ENCODE measurements at places on chromosomes 2 and 18. TPM values are rescaled to one million over a fixed set of nuclear protein-coding genes. Genes with fewer than 3 reads are reported as not detected.

CBLN2 gene
- not detected for total RNA-seq

CCDC74B gene
- 11.7 TPM for total RNA-seq

TLX2 gene
- not detected for total RNA-seq

LINC00305 gene
- not detected for total RNA-seq

NOTO gene
- total RNA-seq = not detected

REG3A gene
- not detected for total RNA-seq

IL1F10 gene
- not detected for total RNA-seq

CLEC4F gene
- total RNA-seq = 0.31 TPM

TNFRSF11A gene
- total RNA-seq = 4.3 TPM

DNA sequence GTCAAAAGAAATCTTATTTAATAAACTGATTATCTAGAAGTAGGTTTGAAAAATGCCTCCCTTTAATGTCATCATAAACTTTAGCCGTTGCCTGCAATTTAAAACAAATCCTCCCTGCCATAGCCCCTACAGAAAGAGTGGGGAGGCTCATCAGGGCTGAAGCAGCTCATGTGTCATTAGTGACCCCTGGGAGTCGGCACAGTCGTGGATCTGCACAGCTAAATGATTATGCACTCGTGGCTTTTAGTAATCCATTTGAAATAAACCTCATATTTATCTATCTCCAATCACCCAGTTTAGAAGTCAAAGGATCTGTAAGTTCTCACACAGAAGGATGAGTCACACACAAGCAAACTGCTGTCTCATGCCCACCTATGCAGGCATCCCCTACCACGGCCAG, 277.3 kb downstream of the SS18 start:
- no peaks in the 10 kb centered on the region for H3K4me1 ChIP-seq
- H3K4me3 ChIP-seq = no peak overlapping the region
- peaks cover 3% of the 10 kb centered on the region for H3K27me3 ChIP-seq

GRCh38 chr18:74897971-74898657, 300.4 kb downstream of the ZNF407 start:
- H3K27me3 ChIP-seq = no peaks in the 10 kb centered on the region
- no peak overlapping the region for H3K27ac ChIP-seq
- no peaks in the 10 kb centered on the region for H3K36me3 ChIP-seq
- H3K4me1 ChIP-seq = peaks cover 2% of the 10 kb centered on the region
- DNase-seq = peak; percentile 23

DNA sequence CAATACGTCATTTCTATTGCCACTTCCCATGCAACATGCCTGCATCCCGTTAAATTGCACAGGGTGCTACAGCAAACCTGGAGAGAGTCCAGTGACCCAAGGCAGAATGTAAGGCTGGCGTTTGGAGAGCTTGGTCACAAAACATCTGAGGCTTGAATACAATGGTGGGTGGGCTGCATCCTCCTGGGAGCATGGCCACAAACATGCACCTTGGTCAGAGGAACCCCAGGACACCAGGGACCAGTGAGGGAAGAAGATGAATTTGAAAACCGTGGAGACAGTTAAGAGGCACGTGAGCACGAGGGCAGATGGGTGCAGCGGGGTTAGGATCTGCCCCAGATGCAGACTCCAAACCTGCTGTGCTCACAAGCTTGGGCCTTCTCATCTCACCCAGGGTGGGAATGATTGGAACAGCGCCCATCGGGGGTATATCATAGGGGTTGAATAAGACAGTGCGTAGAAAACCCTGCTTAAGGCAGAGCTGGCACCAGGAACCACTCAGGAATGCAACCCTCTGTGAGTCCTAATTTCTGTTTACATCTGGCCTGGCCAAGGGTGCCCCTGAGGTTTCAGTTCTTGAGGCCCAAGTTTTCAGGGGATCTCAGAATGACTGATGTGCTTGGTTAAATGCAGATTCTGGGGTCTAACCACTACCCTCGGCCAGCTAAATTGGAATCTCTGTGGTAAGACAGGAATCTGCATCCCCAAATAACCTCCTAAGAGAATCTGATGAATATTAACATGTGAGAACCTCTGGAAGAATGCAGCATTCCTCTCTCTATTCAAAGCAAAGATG, 97.2 kb downstream of the ARL4C start:
- no peaks in the 10 kb centered on the region for H3K4me1 ChIP-seq
- no peak for DNase-seq
- H3K4me3 ChIP-seq = no peak overlapping the region
- H3K27ac ChIP-seq = no peak overlapping the region
- H3K36me3 ChIP-seq = no peaks in the 10 kb centered on the region

- H3K4me3 ChIP-seq = no peak overlapping the region
- DNase-seq = peak; percentile 58
- H3K4me1 ChIP-seq = peaks cover 9% of the 10 kb centered on the region
- no peaks in the 10 kb centered on the region for H3K36me3 ChIP-seq
- H3K27me3 ChIP-seq = no peaks in the 10 kb centered on the region
Observed at GRCh38 chr2:205848601-205849000, 166.3 kb downstream of the NRP2 start.

DNA sequence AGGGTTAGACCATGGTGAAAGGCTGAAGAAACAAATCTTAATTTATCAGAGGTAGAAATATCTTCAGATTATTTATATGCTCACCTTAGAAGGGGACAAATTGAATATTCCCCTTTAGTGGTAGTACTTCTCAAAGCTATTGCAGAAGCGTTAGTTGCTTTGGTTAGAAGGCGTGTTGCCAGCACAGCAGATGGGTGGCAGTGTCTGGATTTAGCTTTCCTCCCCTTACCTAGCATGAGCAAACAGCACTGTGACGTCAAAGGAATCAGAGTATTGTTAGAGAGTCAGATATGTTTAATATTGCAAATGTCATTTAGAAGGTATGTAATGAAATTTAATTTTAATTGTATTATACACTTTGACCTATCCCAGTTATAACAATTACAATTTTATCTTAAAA, 27.2 kb upstream of the GALR1 start:
- no peaks in the 10 kb centered on the region for H3K36me3 ChIP-seq
- DNase-seq = no peak
- no peak overlapping the region for H3K27ac ChIP-seq

- H3K27ac ChIP-seq = no peak overlapping the region
- H3K4me3 ChIP-seq = no peak overlapping the region
- H3K4me1 ChIP-seq = no peaks in the 10 kb centered on the region
- H3K36me3 ChIP-seq = peaks cover 5% of the 10 kb centered on the region
- no peak for DNase-seq
- H3K27me3 ChIP-seq = no peaks in the 10 kb centered on the region
Observed at GRCh38 chr2:143489145-143489544, 359.9 kb downstream of the ARHGAP15 start.

DNA sequence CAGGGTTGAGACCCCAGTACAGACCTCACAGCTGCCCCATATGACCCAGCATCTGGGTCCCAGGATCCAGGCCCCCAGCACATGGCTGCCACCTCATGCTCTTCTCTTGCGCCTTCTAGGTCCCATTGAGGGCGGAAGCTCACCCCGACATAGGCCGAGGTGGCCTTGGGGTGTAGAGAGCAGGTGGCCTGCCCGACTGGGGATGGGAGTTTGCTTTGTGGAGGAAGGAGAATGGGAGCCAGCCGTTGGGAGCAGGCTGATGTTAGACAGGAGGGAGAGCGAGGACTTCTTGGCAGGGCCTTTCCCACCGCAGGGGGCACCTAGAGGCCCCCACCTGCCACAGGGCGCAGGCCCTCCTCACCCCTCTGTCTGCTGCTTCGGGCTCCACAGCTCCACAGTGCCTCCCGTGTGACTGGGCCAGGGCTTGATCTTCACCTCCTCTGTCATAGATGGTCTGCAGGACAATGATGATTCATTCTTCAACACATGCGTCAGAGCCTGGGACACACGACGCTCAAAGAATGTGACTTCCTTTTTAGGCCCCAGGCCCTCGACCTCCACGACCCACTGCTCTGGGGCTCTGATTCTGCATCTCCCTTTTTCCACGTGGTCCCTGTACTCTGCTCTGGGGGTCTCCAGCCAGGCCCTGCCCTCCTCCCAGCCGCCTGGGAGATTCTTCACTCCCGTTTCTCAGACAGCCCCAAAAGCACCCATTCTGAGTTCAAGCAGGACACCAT, 86.6 kb upstream of the ODC1 start:
- H3K27me3 ChIP-seq = no peaks in the 10 kb centered on the region
- H3K27ac ChIP-seq = no peak overlapping the region
- DNase-seq = no peak
- no peak overlapping the region for H3K4me3 ChIP-seq

GRCh38 chr2:157782057-157782845, 93.9 kb downstream of the ACVR1 start:
- H3K36me3 ChIP-seq = peaks cover 2% of the 10 kb centered on the region
- peaks cover 5% of the 10 kb centered on the region for H3K4me1 ChIP-seq
- H3K4me3 ChIP-seq = no peak overlapping the region
- no peak overlapping the region for H3K27ac ChIP-seq
- DNase-seq = no peak
- H3K27me3 ChIP-seq = no peaks in the 10 kb centered on the region

DNA sequence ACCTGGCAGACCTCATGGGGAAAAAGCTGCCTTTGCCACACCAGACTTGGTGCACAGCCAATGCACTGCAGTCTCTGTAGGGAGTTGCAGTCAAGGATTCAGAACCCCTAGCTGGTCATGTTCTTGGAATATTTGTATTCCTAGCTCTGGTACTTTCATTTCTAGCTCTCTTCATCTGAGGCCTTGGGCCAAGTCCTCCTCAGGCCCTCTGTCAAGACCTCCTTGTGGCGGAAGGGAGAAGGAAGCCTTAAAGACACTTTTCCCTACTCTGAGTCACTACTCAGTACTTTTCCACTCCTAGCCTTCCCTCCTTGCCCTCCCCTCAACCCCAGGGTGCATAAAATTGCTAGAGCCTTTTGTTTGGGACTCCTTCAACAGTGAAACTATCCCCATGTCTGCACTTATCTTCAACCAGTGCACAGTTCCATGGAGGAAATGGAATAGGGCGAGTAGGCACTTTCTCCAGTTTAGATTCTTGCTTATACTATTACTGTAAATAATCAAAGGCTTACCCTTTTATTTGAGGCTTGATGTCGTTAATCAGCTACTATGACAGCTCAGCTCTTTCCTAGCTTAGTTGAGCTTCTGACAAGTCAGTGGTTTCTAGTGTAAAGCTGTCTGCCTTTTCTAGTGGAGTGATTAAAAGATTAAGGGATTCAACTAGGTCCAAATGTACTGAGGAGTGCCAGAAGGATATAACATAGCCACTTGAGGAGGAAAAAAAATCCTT, 15.8 kb downstream of the M1AP start:
- no peaks in the 10 kb centered on the region for H3K36me3 ChIP-seq
- no peaks in the 10 kb centered on the region for H3K27me3 ChIP-seq
- no peak overlapping the region for H3K27ac ChIP-seq
- no peak overlapping the region for H3K4me3 ChIP-seq
- no peaks in the 10 kb centered on the region for H3K4me1 ChIP-seq
- no peak for DNase-seq

DNA sequence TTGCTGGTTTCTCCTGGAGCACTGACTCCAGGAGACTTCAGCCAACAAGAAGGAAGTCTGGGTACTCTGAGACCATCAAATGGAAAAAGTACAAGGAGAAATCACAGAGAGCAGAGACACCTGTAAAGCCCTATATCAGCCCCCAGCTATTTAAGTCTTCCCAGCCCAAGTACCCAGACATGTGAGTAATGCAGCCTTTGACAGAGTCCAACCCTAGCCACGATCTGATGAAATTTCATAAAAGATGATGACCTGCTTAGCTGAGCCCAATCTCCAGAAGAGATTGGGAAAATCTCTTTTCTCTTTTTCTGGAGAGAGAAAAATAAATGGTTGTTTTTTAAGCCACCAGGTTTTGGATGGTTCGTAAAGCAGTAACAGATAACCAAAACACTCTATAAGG, 196.6 kb downstream of the NBAS start:
- H3K27me3 ChIP-seq = no peaks in the 10 kb centered on the region
- H3K27ac ChIP-seq = no peak overlapping the region
- H3K4me1 ChIP-seq = no peaks in the 10 kb centered on the region
- peaks cover 3% of the 10 kb centered on the region for H3K36me3 ChIP-seq
- no peak for DNase-seq

DNA sequence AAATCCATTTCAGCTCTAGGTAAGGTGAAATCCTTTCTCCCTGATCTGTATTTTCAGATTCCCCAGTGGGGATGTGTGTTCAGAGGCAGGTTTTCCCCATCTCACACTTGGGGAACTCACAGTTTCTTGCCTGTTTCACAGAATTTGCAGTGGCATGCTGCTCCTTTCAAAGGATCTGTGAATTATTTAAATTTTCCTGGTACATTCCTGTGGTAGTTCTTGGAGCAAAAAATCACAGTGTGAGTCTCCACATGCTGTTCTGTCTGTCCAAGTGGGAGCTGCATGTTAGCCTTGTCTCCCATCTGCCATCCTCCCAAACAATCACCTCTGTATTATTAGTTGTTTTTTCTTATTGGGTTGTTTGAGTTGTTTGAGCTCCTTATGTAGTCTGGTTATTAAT, 372.9 kb downstream of the ARL6IP6 start:
- H3K36me3 ChIP-seq = no peaks in the 10 kb centered on the region
- H3K27ac ChIP-seq = no peak overlapping the region
- no peaks in the 10 kb centered on the region for H3K27me3 ChIP-seq
- DNase-seq = no peak

GRCh38 chr18:6728331-6728730, 1.2 kb upstream of the ARHGAP28 start:
- DNase-seq = no peak
- H3K36me3 ChIP-seq = no peaks in the 10 kb centered on the region
- H3K27ac ChIP-seq = no peak overlapping the region
- peaks cover 22% of the 10 kb centered on the region for H3K4me1 ChIP-seq
- H3K27me3 ChIP-seq = no peaks in the 10 kb centered on the region

GRCh38 chr18:12703664-12704063, 822 bp downstream of the PSMG2 start:
- H3K4me1 ChIP-seq = peaks cover 10% of the 10 kb centered on the region
- DNase-seq = no peak
- no peak overlapping the region for H3K27ac ChIP-seq
- peaks cover 18% of the 10 kb centered on the region for H3K36me3 ChIP-seq
- H3K27me3 ChIP-seq = no peaks in the 10 kb centered on the region

GRCh38 chr18:5297597-5297996, 2.1 kb upstream of the ZBTB14 start:
- DNase-seq = no peak
- H3K36me3 ChIP-seq = no peaks in the 10 kb centered on the region
- no peak overlapping the region for H3K27ac ChIP-seq

GRCh38 chr18:11070593-11070992, 78.8 kb downstream of the PIEZO2 start:
- no peak for DNase-seq
- H3K27ac ChIP-seq = no peak overlapping the region
- H3K4me3 ChIP-seq = no peak overlapping the region
- H3K27me3 ChIP-seq = no peaks in the 10 kb centered on the region
- H3K4me1 ChIP-seq = no peaks in the 10 kb centered on the region

GRCh38 chr2:119402645-119403560, 28.8 kb upstream of the TMEM37 start:
- no peak overlapping the region for H3K4me3 ChIP-seq
- DNase-seq = no peak
- H3K27me3 ChIP-seq = no peaks in the 10 kb centered on the region
- H3K27ac ChIP-seq = no peak overlapping the region
- no peaks in the 10 kb centered on the region for H3K36me3 ChIP-seq
- no peaks in the 10 kb centered on the region for H3K4me1 ChIP-seq

GRCh38 chr2:126513033-126513432, 142.9 kb upstream of the GYPC start:
- no peak overlapping the region for H3K4me3 ChIP-seq
- no peaks in the 10 kb centered on the region for H3K27me3 ChIP-seq
- no peak overlapping the region for H3K27ac ChIP-seq
- no peaks in the 10 kb centered on the region for H3K36me3 ChIP-seq
- DNase-seq = no peak
- no peaks in the 10 kb centered on the region for H3K4me1 ChIP-seq

GRCh38 chr2:48228345-48228684, 301.6 kb upstream of the STON1 start:
- H3K27me3 ChIP-seq = no peaks in the 10 kb centered on the region
- H3K4me3 ChIP-seq = no peak overlapping the region
- DNase-seq = no peak
- H3K27ac ChIP-seq = no peak overlapping the region
- H3K36me3 ChIP-seq = no peaks in the 10 kb centered on the region
